Substantia nigra (tissue), 51 donors: ENCODE measurements at places on chromosomes 7 and 10.

- no peak for DNase-seq
Observed at GRCh38 chr7:157293413-157293788, 43.4 kb upstream of the DNAJB6 start.

- DNase-seq = no peak
Observed at GRCh38 chr10:1454951-1455350, 282.4 kb downstream of the ADARB2 start.

DNA sequence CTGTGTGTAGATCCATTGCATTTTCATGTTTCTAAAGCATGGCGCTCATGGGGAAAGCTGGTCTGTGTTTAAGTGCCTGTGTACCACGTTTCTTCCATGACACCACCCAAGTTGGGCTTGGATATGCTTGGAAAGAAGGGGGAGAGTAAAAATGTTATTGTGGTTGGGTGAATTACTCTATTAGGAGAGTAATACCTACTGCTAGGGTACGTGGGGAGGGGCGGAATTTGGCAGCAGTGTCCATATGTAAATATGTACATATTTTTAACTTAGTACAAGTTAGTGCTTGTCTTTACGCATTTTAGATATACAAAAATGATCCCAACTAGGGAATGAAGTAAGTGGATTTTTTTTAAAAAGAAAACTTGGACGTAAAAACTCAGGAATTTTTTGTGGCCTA lies 42.9 kb upstream of the SAMD8 start:
- no peak for DNase-seq

GRCh38 chr10:110735620-110736027 lies 91.5 kb downstream of the RBM20 start:
- DNase-seq = no peak

DNA sequence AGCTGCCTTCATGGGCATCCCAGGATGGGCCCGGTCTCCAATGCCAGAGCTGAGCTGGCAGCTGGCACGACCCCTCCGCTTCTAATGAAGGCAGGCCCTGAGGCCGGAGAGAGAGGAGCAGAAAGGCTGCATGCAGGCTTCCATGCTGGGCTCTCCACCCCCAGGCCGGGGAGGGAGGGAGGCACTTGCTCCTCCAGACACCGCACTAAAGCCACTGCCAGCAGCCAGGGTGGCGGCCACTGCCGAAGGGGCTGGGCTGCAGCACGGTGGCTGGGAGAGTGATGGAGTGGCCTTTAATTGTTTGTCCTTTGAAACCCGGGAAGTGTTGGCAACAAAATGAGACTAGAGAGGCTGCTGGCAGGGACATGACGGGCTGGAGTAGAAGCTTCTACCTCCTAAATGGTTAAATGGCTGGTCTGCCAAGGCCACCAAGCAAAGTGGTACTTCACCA lies 236.5 kb downstream of the SKAP2 start:
- DNase-seq = peak; percentile 74

DNA sequence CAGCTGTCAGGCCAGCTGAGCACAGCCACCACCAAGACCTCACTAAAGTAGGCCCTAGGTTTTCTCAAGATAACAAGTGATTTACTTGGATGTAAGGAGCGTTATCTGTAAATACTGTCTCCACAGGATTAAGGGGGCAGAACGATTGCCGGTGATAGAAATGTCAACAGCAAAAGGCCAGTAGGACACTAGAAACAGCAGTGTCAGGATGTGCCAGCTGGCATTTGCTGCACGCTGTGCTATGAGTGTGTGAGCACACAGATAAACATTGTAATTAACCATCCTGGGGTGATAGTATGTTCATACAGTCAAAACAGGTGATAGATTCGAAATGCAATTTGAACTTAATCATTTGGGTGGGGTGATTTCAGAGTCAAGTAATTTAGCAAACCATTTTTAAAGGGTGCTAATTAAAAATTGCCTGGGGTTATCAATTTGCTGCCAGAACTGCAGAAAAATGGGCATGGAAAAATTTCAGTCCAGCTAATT lies 36.3 kb upstream of the NOBOX start:
- DNase-seq = no peak

DNA sequence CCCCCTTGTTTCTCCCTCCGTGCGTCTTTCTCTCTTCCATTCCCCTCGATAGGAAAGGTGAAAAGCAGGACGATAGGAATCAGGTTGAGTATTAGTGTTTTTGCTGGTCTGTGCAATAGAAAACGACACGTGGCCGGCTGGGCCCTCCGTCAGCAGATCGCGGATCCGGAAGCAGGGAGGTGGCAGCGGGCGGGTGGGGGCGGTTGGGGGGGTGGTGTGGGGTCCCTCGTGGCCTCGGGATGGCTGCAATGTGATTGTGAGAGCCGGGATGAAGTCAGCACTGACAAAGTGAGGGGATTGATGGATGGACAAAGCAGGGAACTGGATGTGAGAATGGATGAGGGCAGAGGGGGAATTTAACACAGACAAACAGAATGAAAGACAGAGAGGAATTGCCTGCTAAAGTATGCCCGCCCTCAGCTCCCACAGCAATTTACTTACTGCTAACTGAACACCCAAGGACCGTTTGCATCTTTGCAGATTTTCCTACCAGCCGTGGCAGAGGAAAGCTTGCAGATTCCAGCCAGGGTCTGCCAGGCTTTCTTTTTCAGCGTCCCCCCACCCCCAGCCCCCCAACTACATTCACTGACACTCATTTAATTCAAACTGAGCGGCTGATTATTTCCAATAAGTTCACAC lies 280.9 kb downstream of the LRMDA start:
- DNase-seq = peak; percentile 5

DNA sequence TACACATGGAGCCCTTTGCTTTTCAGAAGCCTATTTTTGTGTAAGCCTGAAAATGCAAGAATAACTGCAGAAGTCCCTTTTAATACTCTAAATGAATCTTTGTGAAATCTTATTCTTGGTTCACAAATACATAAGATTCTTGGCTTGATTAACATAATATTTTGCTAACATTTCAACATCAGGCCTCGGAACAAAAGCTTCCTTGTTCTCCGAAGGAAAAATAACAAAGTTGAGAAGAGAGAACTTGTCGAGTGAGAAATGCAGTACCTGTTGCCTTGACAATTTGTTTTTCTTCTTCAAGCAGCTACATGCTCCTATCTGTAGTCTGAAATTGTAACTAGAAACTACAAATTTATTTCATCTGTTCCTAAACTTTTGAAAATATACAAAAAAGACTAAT lies 8.5 kb downstream of the NT5C2 start:
- no peak for DNase-seq

- DNase-seq = no peak
Observed at GRCh38 chr7:30881448-30881847, 30.2 kb upstream of the AQP1 start.

DNA sequence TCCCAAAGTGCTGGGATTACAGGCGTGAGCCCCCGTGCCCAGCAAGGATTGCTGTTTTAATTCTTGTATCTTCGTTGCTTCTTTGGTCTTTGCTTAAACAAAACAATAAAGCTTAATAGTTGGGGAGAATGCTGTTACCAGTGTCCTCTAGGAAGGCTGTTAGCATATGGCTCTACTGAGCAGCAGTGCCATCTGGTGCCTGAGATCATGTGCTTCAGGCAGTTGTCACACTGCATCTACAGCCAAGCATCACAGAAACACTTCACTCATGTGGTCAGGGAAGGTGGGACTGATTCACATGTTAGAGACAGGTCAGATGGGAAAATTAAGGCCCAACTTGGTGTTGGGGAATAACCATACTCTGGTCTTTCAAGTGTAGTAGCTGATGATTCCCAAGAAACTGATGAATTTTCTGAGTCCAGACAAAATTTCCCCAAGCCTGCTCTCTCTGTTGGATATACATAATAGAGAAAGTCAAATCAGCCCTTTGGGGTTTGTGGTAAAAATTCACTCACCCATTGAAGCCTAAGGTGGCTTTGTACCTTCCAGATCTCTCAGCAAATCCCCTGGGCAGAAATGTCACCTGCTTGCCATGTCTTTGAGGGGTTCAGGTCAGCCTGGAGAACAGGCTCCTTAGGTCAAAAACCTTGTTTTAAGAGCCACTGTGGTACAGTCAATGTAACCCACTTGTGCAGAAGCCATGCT lies 28.4 kb downstream of the UBE2D4 start:
- DNase-seq = peak; percentile 30
